SJSA1 (cell line): ENCODE measurements at places on chromosomes 1 and 21.

DNA sequence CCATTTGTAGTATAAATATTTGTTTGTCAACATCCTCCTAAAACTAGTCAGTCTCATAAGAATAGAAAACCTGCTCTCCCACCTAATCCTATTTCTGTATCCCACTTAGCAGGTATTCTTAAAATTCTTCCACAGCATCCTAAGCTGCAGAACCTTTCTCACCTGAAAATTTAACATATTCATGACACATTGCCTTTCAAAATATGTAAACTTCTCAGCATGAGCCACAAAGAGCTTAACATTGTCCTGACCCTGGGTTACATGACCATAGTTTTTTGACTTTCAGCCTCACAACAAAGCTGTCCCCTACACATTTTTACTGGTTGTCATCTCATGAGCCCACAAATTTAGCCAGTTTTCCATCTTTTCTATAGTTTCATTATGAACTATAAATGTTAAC is 712.1 kb downstream of the LTN1 start:
- DNase-seq, result no peak

- peak; percentile 15 for DNase-seq
These were observed 28.0 kb downstream of the CRYAA start for GRCh38 chr21:43196826-43197225.

DNA sequence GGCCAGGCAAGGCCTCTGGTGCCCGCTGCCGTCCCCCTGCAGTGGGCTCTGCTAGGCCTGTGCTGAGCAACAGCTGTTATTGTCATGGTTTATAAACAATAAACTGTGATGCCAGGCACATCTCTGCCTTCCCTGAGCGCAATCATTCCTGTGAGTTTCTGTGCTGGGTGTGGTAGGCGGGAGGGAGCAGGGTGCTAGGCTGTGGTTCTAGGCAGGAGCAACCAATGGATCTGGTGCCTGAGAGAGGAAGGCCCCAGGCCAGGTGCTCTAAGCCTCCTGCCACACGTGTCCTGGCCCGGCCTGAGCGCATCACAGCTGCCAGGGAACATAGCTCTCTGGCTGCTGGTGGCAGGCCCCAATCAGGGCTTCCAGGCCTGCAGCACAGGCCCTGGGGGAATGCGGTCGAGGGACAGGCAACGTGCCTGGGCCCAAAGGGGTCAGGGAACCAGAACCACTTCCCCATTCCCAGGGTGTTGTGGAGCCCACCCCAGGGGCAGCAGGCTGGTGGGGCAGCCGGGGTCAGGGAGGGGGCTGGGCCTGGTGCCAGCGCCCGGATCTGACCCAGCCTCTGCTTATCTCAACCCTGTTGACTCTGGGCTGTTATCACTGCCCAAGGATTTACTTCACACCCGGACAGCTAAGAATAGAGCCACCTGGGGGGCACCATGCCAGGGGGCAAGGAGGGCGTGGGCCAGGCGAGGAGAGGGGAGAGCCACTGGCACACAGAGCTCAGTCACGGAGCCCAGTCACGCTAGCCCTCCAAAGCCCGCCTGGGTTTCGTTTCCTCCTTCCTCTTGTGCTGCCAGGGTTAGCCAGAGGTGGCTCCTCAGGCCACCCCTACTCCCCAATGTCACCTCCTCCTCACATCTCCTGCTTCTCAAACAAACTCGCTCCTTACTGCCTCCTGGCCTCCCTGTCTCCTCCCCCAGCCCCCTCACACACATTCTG is 11.5 kb downstream of the TRIM46 start:
- no peak for DNase-seq

- no peak for DNase-seq
These were observed 14.5 kb downstream of the PAX7 start for GRCh38 chr1:18644973-18645746.

- DNase-seq, result no peak
These were observed 5.1 kb upstream of the EPHB2 start for GRCh38 chr1:22705586-22705985.

DNA sequence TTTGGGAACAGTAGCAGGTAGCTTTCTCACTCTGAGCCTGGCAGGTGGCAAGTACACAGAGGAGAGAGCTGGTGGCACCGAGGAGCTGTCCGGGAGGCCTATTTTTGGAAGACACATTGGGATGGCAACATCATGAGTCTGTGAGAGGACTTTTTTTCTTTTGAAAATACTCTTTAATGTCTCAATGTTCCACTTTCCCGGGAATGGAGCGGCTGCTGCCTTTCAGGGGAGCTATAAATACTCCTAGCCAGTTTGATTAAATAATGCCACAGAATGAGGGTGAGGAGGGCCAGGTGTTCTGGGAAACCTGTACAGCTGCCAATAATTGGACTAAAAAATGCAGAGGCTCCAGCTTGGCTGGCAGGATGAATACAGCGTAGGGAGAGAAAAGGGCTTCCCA is 93.3 kb upstream of the COG2 start:
- DNase-seq, result no peak

DNA sequence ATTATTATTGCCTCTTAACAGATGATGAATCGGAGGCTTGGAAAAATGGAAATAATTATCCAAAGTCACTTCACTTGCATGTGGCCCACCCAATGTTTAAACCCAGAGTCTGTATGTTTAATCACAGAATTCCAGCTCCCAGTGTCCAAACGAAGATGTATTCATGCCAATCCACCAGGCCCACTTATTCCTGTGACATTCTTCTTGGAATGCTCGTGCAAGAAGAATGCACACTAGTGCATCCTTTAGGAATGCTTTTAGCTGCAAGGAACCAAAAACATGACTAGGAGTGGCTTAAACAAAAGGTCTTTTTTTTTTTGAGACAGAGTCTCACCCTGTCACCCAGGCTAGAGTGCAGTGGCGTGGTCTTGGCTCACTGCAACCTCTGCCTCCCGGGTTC is 8.9 kb upstream of the OPRD1 start:
- no peak for DNase-seq

DNA sequence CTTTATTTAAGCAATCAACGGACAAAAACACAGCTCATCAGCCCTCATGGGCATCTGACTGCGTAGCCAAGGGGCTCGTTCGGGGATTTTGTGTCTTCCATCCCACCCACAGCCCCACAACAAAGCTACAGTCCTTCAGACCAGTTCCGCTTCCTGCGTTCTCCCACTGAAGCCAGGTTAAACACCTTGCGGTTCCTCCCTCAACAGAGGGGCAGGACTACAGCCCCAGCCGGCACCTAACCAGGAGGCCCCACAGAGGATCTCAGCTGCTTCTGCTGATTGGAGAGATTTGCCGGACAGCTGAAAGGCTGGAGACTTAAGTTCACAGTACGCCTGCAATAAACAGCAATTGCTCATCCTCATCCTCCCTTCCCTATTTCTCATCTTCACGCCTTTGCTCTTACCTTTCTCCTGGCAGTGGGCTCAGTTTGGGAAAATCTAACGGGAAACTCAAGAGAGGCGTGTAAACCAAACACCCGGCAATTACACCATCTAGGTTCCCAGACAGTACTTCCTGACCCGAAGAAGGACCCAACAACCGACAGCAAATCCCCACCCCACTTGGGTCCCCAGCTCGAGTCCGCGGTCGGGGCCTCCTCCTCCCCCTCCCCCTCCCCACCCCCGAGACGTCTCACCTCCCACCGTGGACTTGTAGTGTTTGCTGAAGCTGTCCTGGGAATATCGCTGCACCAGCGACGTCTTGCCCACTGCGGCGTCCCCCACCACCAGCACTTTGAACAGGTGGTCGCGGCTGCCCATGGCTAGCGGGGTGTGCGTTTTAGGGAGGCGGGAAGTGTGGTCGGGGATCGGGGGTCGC is 876 bp downstream of the RAB29 start:
- DNase-seq, result no peak

DNA sequence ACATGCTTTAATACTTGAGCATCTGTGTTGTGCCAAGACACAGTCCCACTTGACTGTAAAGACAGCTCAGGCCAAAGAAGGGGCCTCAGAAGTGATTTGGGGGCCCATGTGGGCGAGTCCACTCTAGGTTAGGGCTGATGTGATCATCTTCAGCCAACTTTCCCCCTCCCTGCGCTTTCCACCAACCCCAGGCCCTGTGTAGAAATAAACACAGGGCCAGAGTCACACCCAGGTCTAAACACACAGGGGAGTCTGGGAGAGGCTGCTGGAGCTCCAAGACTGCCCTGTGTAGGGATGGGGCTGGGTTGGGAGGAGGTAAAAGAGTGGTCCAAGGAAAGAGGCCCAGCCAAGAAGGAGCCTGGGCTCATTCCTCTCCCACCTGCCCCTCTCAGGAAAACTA is 2.5 kb upstream of the WNT2B start:
- no peak for DNase-seq

DNA sequence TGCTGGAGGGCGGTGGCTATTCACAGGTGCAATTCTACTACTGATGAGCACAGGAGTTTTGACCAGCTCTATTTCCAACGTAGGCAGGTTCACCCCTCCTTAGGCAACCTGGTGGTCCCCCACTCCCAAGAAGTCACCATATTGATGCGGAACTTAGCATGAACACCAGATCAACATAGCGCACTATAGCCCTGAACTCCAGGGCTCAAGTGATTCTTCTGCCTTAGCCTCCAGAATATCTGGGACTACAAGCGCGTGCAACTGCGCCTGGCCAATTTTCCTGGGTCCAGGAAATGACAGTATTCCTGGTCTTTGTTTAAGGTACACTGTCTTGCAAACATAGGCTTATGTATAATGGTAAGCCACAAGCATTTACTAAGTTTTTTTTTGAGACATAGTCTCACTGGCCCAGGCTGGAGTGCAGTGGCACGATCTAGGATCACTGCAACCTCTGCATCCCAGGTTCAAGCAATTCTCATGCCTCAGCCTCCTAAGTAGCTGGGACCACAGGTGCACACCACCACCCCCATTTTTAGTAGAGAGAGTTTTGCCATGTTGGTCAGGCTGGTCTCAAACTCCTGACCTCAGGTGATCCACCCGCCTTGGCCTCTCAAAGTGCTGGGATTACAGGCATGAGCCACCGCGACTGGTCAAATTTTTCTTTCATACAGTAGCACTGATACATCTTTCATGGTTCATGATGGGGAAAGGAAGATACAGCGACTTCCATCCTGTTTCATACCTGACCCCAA is 12.6 kb downstream of the MCL1 start:
- DNase-seq, result no peak

- no peak for DNase-seq
These were observed 3.1 kb downstream of the FUCA1 start for GRCh38 chr1:23864801-23865542.

- DNase-seq, result no peak
These were observed 12.0 kb downstream of the RAB7B start for GRCh38 chr1:205991237-205991636.

GRCh38 chr1:178501705-178502329 is 5.1 kb upstream of the CLEC20A start:
- DNase-seq, result peak; percentile 73

- peak; percentile 27 for DNase-seq
These were observed 195.7 kb upstream of the RAB4A start for GRCh38 chr1:229075217-229075616.

- no peak for DNase-seq
These were observed 11.1 kb downstream of the PRXL2B start for GRCh38 chr1:2597441-2598328.

DNA sequence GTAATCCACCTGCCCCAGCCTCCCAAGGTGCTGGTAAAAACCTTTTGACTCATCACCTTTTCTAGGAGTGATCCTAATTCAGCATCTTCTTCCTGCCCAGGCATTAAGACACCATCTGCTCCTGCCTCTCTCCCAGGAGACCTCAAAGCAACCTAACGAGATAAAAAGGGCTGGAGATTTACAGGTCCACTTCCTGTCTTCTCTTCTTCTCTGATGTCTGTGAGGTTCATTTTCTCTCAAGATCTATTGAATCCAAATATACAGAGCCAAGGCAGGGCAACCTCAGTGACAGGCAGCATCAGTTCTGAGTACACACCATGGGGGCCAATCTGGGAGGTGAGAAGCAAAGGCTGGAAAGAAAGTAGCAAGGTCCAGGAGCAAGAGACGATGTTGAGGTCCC is 219.4 kb downstream of the SETD4 start:
- DNase-seq, result no peak

GRCh38 chr1:108881369-108881768 is 4.6 kb downstream of the GPSM2 start:
- DNase-seq, result no peak

DNA sequence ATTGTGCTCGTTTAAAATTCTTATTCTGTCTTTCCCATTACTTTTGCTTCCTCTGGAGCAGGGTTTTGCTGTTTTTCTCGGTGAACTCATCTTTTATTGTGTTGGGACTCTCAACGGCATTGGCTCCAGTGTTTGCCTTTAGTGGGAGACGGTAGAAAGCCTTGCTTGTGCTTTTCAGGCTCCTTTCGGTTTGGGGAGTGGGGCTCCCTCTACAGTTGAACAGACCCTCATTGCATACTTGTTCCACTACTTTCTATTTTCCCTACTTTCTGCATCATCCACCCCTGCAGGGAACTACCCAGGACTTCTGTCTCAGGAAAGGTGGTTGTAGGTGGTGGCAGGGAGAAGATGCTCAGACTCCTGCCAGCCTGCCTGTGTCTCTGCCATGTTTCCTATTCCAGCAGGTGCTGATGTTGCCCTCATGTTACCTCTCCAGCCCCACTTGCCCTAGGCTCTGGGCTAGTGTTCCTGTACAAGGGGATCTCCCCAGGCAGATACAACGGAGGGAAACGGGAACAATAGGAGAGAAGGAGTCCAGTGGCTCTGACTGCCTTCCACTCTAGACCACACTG is 68.5 kb upstream of the ZBTB18 start:
- DNase-seq, result no peak

GRCh38 chr1:158570480-158570879 is at the start of gene OR6P1:
TSS of gene OR6P1 (minus strand) at chr1:158570580. CDS start at chr1:158563604, 6,976 bp downstream.
- DNase-seq, result no peak

- no peak for DNase-seq
These were observed 12.0 kb downstream of the CLEC20A start for GRCh38 chr1:178484698-178485225.

GRCh38 chr1:86567878-86568277 is 21.0 kb downstream of the CLCA4 start:
- no peak for DNase-seq

DNA sequence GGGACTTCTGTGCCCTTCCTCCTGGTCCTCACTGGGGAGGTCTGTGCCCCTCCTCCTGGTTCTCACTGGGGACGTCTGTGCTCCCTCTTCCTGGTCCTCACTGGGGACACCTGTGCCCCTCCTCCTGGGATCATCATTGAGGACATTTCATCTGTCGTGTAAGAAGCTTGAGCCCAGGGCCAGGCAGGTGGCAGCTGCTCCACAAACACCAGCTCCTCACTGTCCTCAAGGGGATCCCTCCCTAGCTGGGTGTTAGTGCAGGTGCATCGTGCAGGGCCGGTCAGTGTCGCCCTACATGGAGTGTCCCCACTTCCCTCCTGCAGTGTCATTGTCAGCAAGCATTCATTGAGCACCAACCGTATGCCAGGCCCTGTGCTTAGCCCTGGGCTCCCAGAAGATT is 312.7 kb downstream of the PTPRU start:
- DNase-seq, result no peak

DNA sequence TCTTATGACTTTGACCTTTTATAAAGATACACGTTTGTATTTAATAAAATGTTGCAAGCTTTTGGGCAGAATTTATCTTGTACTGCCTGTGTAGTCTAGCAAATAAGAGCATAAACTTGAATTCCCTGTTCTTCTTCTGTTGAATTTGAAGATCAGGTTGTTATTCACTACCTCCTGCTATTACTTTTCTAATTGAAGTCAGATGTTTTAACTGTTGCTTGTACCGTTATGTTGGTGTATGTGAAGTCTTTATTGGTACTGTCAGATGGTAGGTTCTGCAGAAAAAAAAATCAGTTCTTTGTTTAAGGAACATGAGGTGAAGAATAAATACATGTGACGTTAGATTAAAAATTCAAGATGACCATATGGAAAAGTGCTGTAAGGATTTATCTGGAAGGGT is 69.1 kb downstream of the DYRK1A start:
- DNase-seq, result no peak

- no peak for DNase-seq
These were observed 54.9 kb upstream of the S1PR1 start for GRCh38 chr1:101181930-101182329.
